ENCODE measurements at places on chromosomes 3 and 15.

DNA sequence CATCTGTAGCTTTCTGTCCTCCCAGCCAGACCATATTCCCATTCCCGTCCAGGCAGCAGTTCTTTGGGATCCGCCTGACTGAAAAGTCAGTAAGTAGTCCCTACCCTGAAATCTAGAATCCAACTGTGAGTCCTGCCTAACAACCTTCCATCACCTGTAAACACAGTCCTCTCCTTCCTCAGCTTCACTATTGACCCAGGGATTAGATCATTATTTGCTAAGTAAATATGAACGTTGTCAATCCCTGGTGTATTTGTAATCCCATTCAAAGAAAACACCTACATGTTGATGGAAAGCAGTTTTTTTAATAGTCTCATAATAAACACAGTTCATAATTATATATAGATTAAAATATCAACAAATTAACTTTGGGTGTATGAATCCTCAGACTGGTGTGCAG is 732 bp downstream of the SAXO2 start:
- no peak for DNase-seq

DNA sequence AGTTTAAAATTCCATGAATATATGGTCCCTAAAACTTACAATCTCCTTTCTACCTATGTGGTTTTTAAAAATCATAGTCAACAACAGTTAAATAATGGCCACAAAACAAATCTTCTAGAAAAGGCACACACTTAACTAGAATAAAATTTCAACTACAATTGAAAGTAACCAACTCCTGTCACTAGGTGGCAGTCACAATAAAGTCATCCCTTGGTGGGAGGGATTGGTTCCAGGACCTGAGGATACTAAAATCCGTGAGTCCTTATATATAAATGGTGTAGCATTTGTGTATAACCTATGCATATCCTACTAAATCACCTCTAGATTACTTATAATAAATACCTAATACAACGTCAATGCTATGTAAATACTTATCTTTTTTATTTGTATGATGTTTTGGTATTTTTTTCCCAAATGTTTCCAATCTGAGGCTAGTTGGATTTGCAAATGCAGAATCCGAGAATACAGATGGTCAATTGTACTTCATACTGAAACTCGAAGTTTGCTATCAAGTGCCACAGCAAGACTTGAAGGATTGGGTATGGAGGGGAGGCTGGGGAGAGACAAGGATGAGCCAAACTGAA is 172.6 kb downstream of the FMN1 start:
- DNase-seq = peak; percentile 76

DNA sequence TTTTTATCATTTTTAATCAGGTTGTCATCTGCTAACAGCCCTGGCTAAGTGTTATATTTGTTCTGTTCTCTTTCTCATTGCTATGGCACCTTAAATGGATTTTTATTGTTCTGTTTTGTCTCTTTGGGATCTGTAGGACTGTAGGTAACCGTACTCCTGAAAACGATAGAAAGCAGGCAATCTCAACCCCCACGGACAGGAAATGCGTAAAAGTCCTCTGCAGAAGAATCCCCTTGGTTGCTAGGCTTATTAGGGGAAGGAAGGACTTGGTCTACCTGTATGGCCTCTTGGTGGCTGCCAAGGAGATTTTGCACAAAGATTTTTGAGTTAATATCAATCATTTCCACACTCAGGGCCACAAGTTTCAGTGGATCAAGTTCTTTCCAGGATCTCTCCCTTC is 571.9 kb upstream of the ZNF385D start:
- DNase-seq = no peak

DNA sequence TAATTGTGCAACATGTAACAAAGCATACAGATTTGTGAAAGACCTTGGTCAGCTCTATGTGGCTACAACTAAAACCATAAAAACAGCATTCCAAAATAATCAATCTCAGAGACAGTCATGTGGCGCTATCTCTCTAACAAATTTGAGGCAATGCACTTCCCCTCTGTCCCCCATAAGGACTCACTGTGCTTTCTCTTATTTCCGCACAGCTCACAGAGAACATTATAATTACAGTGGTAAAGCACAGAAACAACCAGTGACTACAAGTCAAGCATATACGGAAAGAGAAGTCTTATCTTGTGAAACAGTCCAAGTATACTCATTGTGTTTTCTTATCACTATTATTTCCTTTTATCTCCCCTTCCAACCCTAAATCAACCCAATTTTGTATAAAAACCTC is 64.3 kb downstream of the RYK start:
- DNase-seq = no peak

DNA sequence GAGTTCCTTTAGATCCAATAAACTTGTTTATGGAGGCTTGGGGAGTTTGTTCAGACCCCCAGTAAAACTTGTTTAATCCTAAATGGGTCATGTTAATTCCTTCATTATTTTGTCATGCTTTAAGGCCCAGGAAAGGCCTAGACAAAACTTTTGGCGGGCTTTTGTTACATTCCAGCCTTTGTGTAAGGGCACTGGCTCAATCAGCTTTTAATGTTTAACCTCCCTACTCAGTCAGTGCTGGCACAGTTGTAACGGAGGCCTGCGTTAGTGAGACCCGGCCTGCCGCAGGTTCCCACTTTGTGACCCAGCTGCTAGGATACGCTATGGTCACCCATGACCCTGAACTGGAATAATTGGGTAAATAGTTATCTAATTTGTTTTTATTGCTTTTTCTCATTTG is 59.2 kb downstream of the OXSM start:
- DNase-seq = no peak

DNA sequence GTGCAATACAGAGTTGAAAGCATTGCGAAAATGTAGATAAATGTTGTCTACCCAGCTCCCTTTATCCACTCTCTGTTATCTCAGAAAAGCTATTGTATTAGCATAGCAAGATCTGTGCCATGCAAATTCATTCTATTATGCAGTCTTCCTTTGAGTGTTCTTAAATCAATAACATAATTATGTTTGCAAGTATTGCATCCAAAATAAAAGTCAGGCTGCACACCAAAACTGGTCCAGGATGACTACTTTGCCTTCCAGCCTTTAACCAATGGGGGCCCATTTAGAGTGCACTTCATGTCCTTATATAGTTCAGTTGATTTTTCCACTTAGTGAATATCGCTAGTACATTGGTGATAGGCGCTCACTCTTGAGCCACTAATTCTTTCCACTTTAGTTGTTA is 107.4 kb upstream of the MLF1 start:
- no peak for DNase-seq

DNA sequence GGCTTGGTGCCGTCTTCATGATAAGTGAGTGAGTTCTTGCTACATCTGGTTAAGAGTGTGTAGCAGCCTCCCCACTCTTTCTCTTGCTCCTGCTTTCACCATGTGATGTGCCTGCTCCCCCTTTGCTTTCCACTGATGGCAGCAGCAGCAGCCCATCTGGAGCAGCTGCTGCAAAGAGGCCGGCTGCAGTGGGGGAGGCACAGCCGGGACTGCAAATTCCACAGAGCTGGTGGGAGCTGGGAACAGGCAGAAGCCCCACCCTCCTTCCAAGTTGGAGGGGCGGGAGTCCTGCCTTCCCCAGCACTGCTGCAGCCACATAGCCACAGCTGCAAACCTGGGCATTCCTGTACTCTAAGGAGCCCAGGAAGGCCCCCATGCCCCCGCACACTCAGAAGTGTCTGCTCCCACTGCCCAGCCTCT is 62.8 kb upstream of the IMPG2 start:
- peak; percentile 18 for DNase-seq

- peak; percentile 29 for DNase-seq
These were observed 29.1 kb downstream of the PTX3 start for GRCh38 chr3:157465741-157466140.

DNA sequence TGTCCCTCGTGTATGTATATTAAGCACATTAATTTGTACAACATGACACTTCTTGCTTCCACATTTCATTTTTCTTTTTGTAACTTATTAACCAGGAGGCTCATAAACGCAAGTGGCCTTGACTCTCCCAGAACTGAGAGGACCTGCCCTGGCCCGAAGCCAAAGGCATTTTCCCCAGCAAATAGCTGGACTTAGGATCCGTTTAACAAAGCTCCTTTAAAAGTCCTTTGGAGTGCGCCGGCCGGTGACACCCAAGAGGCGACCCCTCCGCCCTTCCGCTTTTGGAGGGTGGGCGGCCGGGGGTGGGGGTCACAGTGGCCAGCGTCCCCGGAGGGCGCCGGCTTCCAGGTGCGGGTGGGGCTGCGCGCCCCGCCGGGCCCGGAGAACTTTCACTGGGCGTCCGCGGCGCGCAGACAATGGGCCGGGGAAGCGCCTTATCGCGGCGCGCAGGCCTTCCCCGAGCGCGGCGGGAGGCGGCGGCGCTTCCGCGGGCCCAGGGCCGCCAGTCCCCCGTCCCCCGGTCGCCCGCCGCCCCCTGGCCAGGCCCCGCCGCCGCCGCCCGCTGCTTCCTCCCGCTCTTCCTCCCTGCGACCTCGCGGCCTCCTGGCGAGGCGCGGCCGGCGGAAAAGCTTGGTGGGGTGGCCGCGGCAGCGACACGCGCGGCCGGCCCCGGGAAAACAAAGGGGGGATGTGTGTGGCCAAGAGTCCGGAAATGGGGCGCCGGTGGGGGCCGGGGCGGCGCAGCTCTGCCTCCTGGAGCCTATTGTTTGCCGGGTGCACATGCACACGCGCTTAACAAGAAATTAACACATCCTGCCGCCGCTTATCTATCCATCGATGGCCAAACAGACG is 613.4 kb downstream of the MCTP2 start:
- DNase-seq = peak; percentile 66

DNA sequence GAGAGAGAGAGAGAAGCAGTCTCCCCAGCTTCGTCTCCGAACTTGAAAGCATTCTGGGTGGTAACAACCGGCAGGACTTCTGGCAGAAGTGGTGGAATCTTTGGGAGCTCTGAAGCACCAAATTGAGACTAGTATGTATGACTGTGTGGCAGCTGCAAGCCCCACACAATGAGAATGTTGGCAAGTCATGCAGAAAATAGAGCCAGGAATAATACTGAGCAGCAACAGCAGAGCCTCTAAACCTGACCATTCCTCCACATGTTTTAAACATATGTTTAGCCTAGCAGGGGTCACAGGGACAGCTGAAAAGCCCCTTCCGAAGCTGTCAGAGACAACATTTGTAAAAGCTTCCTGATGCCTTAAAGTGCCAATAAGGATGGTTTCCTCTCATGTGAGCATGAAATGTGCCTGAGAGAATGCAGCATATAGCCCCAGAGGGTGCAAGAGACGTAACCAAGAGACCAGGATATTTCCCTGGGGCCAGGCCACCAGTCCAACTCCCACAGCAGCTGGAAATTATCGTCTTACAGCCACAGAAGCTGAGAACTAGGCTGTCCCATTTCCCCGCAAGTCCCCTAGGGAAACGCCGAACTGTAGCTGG is 178.6 kb upstream of the CCDC54 start:
- peak; percentile 72 for DNase-seq

- DNase-seq = peak; percentile 49
These were observed 168.5 kb upstream of the FAM3D start for GRCh38 chr3:58835086-58835485.

DNA sequence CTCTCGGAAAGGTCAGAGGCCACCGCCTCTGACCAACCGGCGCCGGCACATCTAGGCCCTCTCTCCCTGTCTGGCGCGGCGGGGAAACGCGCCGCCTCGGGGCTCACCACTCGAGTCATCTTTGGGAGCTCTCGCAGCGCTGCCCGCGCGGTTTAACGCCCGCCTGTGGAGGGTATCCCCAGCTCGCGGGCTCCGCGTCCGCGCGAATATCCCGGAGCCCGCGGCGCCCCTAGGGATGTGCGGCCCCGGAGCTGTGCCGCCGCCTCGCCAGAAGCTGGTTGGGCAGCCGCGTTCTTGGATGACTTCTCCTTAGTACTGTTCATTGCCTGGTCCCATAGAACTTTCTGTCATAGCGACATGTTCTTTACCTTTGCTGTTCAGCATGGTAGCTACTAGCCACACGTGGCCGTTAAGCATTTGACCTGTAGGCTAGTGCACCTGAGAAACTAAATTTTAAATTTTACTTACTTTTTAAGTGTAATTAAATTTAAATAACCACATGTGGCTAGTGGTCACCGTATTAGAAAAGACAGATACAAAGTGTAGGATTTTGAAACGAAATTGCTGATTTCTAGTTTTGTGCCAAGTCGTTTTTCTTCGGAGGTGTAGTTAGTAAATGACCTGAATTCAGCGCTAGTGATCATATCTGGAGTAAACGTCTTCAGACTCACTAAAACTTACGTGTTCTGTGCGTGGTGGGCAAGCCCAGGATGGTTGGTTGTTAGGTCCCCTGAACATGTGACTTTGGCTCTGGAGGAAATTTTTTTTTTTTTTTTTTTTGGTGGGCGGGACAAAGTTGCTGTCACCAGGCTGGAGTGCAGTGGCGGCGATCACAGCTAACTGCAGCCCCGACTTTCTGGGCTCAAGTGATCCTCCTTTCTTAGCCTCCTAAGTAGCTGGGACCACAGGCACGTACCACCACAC is 835 bp downstream of the ARIH2 start:
- peak; percentile 70 for DNase-seq

GRCh38 chr3:27392950-27393679 is 23.9 kb upstream of the NEK10 start:
- no peak for DNase-seq

DNA sequence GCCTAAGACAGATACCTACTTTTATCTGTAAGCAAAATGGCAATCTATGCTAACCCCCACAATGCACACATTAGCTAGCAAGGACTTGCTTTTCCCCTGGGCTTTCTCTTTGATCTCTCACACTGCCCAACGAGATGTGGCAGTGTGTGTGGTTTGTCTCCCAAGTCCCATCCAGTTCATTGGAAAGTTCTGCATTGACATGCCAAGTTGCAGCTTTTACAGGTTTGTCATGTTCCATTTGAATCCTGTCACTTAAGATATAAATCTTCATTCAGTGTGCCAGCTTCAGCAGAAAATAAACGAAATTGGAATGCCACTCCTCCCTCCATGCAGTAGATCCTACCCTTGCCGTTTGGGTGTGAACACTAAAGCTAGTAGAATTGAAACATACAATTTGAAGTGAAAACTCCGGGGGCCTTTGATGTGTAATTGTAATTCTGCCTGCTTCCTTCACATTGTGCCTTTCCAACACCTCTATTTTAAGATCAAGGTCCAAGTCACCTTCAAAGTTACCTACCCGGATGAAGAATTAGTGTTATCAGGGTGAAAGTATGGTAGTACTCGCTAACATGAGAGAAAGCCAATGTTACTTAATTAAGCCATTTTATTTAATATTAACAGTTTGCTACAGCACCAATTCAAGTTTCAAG is 130.9 kb upstream of the BHLHE40 start:
- DNase-seq = no peak

DNA sequence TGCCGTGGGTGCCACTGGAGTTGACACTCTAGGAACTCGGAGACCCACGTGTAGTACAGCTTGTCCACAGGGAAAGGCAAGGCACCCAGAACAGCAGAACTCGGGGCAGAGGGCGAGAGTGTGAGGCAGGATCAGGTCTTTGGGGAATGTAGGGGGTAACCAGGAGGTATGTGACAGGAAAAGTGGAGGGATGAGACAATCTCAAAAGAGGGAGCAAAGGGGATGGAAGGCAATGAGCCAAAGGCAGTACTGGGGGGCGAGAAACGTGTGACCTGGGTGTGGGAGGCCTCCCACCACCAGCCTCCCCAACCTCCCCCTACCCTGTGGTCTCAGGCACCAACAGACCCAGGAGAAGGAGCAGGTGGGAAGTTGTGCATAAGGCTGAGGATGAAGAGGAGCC is 48.9 kb downstream of the UMPS start:
- DNase-seq = no peak

GRCh38 chr3:194279101-194279500 is 72.0 kb downstream of the CPN2 start:
- no peak for DNase-seq

All from AG20443 (cell line).